Stimulated activated CD4-positive, alpha-beta T cell treated with anti-CD3 and anti-CD28 coated beads, Interleukin-1b, Interleukin-23, amount 100 ng/mL, for 1 hour (primary cell): ENCODE measurements at places on chromosomes 5 and 9.
A peak's percentile ranks its signal among the peaks of the same experiment; 100 is the strongest.

DNA sequence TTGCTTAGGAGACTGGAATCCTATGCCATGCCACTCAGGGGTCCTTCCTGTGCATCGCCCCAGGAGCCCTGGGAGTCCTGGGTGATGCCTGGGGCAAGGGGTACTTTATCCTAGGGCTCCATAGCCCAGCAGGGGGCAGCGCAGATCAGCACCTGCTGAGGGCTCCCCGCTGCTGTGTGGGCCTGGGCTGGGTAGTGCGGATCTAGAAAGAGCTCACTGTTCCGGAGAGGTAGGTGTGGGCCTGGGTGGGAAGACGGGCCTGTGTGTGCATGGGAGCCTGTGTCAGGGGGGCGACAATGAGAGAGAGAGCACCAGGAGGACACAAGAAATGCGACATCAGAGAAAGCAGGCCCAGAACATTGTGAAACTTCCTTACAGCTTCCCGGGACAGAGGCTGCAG, 11.4 kb upstream of the DAB2IP start:
- peak; percentile 9 for DNase-seq

GRCh38 chr9:16904655-16905054, 34.2 kb upstream of the BNC2 start:
- no peak for DNase-seq

GRCh38 chr9:109861499-109861898, 81.5 kb downstream of the PALM2AKAP2 start:
- DNase-seq = no peak

DNA sequence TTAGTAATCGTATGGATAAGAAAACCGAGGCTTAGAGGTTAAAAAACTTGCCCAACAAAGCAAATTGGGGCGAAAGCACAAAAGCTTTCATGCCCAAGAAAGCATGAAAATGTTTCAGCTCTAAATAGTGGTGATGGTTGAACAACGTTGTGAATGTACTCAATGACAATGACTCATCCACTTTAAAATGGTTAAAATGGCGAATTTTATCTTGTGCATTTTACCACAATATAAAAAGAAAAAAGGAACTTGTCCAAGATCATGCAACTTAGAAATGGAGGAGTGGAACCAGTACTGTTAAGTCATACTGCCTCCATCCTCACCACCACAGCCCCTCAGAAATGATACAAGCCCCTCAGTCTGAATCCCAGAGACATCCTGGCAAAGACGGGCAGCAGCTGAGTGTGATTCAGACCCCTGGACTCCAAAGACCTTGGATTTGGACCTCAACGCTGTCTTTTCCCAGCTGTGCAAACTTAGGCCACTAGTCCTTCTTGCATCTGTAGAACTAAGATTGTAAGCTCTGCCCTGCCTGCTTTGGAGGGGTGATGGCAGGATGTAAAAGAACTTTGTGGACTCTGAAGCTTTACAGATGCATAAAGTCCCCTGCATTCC, 158.4 kb downstream of the GABBR2 start:
- DNase-seq = no peak

DNA sequence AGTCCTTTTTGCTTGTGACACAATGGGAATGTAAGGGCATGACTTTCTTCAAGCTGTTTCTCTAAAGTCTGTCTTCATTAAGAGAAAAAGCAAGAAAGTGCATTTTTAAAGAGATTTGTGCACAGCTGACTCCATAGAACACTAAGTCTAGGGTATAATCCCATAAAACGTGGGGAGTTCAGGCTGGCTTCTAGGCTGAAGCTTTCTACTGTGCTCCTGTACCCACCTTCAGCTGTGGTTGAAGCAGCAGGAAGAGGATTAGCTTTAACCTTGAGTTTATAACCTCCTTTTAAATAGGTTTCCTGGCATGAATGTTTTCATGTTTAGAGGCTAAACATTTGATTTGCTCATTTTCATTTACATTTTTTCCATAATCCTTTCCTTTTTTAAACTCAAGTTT, 126.4 kb downstream of the HACD4 start:
- no peak for DNase-seq

DNA sequence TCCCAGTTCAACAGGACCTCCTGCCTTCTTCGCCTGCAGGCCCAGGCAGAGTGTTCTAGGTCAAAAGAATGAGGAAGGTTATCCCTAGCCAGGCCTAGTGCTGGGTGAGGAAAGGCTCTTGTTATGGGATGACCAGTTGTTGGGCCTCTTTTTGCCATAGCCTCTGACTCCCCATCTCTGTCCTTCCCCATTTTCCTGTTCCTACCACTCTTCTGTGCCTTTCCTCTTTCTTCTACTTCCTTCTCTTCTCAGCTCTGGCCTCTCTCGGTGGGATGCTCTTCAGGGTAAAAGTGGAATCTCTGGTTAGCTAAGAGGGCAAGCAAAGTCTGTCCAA, 1.2 kb upstream of the PCDH1 start:
- no peak for DNase-seq

GRCh38 chr9:121281614-121282276, 13.8 kb downstream of the GSN start:
- no peak for DNase-seq

DNA sequence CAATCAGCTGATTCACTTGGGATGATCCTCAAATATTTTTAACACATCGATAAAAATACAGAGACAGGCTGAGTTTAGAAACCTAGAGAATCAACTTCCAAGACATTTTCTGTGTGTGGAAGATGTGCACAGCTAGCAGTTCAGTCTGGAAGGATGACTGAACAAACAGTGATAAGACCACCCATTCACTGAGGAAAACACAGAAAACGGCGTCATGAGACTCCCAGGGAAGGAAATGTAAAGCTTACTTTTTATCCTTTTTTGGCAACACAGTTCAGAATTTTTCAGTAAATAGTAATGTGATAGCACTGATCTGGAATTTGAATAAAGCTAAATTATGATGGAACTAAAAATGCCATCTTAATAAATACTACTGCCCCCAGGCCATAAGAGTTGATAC, 277.6 kb downstream of the SEMA5A start:
- DNase-seq = no peak

- DNase-seq = no peak
Observed at GRCh38 chr5:151317871-151318270, 14.3 kb upstream of the SLC36A3 start.

- DNase-seq = no peak
Observed at GRCh38 chr5:175857986-175858385, 13.4 kb upstream of the CPLX2 start.

DNA sequence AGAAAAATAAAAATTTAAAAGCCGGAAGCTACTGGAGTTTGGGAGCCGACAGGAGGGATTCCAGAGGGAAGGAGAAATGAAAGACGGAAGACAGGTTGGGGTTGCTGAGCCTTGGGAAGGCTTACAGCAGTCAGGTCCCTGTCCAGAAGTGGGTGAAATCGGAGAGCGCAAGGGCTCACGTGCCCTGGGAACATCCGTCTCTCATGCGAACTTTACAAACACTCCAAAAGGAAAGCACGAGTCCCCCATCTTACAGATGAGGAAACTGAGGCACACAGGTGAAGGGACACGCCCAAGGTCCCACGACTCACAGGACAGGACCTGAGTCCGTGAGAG, 347 bp upstream of the OLFML2A start:
- DNase-seq = no peak

DNA sequence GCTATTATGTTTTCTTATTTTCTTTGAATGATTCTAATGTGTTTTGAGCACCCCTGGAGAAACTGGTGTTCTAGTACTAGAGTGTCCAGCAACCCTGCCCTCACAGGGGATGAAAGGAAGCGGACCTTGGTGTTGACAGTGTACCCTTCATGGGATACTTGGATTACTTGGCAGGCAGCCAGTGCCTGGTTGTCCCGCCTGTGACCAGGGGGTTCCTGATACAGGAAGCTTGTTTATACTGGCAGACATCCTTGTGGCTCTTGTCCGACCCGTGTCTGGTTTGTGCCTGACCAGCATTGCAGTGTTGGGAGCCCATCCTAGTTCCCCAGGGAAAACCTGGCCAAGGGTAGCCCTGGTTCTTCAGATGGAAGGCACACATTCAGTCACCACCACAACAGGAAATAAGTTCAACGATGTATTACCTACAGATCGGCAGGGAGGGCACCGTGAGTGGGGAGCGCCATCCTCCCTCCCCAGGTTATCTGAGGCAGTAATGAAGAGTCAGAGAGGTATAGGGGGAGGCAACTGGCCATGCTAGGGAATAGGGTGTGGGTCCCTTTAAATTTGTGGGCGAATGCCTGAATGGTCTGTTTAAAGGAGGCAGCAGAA, 47.3 kb downstream of the CACNA1B start:
- no peak for DNase-seq

DNA sequence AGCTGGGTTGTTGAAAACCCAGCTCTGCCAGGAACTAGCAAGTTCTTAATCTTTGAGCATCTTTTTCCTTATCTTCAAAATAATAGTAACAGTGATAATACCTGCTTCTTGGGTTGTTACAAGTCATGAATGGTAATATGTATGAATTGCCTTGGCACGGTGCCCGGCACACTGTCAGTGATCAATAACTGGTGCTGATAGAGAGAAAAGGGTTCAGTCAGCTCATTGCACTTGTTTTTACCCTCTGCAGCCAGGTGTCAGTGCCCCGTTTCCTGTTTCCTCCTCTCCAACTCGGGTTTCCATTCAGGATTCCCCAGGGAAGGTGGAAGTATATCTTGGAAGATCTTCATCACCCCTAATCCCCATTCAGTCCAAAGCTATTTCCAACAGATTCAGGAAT, 15.8 kb upstream of the NIPAL4 start:
- DNase-seq = no peak

GRCh38 chr5:142439207-142439860, 114.5 kb upstream of the SPRY4 start:
- DNase-seq = no peak

- DNase-seq = no peak
Observed at GRCh38 chr9:125464591-125465385, 203.2 kb downstream of the GAPVD1 start.
